NCI-H1694 (cell line): ENCODE measurements at places on chromosomes 2 and 18.

GRCh38 chr2:112156152-112156986 is 18.2 kb downstream of the FBLN7 start:
- no peak for DNase-seq

- no peak for DNase-seq
Measured at GRCh38 chr2:45211636-45212035, 202.4 kb upstream of the SIX2 start.

- DNase-seq: no peak
Measured at GRCh38 chr2:199025146-199025545, 432.6 kb downstream of the SATB2 start.

DNA sequence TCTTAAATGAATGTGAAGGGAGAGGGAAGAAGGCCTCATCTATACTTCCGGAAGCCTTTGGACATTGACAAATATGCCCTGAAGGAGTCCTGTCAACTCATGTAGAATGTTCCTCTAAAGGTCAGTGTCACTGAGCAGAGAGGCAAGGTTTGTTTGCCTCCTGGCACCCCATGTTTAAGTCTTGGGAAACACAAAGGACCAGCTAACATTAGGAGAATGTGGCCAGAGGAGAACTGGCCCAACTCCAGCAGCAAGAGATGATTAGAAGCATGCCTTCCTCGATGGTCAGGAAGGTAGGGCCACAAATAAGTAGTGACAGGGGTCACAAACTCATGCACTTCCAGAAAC is 5.7 kb downstream of the DYSF start:
- DNase-seq: no peak

GRCh38 chr18:6013171-6013810 is 118.0 kb upstream of the TMEM200C start:
- DNase-seq: no peak

- DNase-seq: peak; percentile 11
Measured at GRCh38 chr18:77059294-77059916, 73.2 kb downstream of the MBP start.

- no peak for DNase-seq
Measured at GRCh38 chr2:180747728-180748127, 232.7 kb upstream of the UBE2E3 start.

GRCh38 chr2:201235860-201236811 is 24.2 kb upstream of the CASP8 start:
- peak; percentile 80 for DNase-seq

GRCh38 chr18:53101536-53102105 is 761.6 kb downstream of the DCC start:
- DNase-seq: no peak

DNA sequence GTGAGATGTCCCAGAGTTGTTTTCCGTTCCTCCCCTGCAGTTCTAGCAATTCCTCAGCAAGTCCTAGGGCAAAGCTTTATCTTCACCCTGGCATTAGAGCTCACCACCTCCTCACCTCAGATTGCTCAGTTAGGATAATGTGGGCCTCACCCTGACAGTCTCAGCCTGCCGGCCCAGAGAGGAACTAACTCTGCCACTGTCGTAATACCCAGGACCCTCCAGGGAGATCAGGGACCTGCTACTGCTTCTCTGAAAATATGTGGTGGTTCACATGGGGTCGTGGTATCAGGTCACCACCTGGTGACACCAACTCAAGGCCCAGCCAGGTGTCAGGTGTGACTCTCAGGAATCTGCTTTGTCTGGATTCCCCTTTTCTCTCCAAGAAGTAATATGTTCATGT is 120.7 kb downstream of the FEZ2 start:
- no peak for DNase-seq

DNA sequence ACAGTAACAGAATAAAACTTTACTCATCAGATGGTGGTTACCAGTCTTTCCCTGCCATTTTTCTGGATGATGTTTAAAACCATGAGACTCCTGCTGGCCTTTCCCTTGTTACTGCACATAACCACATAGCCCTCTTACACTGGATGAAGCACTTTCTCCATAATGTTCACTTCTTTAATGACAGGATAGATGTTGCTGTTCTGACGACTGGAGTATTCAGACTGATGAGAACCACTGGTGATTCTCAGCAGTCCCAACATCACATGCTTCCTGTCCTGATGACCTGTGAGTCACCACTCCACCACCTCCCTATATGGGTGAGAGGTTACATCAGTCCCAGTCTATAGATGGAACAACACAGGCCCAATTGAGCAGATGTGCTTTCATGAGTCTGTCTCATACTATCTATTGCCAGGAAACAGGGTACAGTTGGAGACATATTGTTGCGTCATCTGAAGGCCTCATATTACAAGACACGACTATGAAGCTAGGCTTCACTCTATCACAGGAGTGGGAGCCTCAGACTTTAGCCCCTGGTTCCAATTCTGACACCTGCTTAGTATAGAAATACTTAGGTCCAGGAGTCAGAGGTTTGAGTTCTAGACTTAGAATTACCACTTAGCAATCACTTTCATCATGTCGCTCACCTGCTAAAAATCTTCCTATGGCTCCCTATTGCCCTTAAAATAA is 145.7 kb upstream of the KLF7 start:
- DNase-seq: peak; percentile 81

- DNase-seq: no peak
Measured at GRCh38 chr18:69947361-69948133, at the start of gene CD226. Gene CD226, minus strand, starts transcription at chr18:69947873. Its CDS starts 467 bp downstream, at chr18:69947406.

DNA sequence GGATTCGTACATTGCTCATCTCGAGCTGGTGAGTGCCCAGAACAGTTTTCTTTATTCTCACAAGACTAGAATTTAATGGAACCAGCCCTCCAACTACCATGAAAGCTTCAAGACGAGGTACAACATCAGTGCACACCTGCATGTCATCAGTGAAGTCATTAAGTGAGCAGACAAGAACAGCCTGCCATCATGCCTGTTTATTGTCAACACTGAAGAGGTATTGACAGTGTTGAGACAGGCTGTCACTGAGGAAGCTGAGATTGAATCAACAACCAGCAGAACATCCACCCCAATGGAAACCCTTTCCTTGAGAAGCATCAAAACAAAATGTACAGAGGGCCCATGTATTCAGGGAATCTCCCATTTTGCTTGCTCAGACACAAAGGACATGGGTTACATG is 148.0 kb upstream of the TCF4 start:
- no peak for DNase-seq

GRCh38 chr2:71687412-71687811 is 234.1 kb downstream of the DYSF start:
- no peak for DNase-seq

DNA sequence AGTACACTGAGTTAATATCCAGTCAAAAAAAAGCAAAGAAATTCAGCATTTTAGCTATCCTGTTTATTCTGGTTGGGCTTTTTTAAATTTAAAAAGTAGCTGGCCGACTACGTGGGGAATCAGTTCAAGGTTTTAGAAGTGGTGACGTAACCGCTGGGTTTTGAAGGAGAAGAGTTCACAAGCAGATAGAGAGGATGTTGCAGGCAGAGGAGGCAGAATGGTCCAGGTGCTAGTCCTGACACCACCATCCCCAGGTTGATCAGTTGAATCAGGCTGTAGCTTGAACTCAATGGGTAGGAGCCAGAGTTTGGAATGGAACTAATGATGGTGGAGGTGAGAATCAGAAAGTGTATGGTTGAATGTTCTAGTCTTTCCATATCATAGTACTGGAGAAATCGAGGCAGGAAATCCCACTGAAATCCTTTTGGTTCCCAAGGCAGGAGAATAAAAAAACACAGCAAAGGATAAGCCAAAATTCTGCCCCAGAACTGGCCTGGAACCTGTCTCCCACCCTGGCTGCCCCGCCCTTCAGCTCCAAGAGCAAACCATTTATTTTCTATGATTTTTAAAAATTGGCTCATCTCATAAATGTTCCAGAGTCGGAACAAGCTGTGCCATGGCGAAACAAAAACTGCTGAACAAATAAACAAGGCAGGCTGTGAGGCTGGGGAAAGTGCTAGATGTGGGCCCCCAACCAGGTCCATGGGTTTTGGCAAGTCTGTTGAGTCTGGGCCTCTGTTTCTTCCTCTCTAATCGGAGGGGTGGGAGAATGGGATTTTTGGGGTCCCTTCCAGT is 44.0 kb downstream of the SLC4A1AP start:
- no peak for DNase-seq

GRCh38 chr2:218954541-218955300 is 4.7 kb upstream of the CDK5R2 start:
- no peak for DNase-seq

GRCh38 chr18:26791676-26792075 is 73.8 kb downstream of the AQP4 start:
- no peak for DNase-seq

- no peak for DNase-seq
Measured at GRCh38 chr2:187177253-187177652, 270.8 kb downstream of the CALCRL start.
